ENCODE measurements at places on chromosomes 13 and 19.

DNA sequence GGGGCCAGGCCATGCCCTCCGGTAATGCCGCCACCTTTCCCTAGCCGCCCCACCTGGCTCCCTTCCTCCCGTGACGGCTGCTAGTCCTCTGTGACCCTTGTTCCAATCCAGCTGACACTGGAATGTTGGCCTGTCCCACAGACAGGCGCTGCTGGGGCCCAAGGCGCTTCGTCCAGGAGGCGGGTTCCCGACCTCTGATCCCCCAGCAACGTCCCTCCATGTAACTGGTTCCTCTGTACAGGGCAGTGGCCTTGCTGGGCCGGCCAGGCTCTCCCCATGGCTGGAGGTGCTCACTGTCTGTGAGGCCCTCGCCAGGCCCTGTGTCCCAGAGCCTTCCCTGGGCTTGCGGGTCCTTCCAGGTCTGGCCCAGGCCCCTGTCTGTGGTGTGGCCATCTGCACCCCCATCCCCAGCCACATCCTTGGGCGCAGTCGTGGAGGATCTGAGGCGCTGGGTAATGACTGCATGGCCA lies 6.8 kb upstream of the GRIN3B start:
- DNase-seq: no peak

DNA sequence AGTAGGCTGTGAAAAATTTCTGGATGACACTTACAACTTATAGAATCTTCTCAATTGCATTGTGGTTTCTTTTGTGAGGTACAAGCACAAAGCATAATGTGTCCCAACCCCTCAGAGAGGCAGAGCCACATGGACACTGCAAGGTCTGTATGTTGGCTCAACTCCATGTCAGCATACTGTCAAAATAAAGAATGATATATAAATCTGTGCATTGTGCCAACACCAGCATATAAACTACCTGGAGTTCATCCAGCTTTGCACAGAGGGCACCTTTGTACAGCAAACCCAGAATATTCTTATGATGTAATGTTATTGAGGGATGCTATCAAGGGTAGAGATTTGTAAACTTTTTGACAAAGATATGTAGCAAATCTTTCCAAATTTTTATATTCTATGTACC lies 1065.8 kb upstream of the MIR17HG start:
- no peak for DNase-seq

- DNase-seq: peak; percentile 69
Observed at GRCh38 chr19:7494416-7495098, 5.7 kb upstream of the PEX11G start.

- no peak for DNase-seq
Observed at GRCh38 chr13:20749377-20749776, 24.4 kb downstream of the EEF1AKMT1 start.

- DNase-seq: no peak
Observed at GRCh38 chr13:40333226-40333625, 333.2 kb downstream of the FOXO1 start.

DNA sequence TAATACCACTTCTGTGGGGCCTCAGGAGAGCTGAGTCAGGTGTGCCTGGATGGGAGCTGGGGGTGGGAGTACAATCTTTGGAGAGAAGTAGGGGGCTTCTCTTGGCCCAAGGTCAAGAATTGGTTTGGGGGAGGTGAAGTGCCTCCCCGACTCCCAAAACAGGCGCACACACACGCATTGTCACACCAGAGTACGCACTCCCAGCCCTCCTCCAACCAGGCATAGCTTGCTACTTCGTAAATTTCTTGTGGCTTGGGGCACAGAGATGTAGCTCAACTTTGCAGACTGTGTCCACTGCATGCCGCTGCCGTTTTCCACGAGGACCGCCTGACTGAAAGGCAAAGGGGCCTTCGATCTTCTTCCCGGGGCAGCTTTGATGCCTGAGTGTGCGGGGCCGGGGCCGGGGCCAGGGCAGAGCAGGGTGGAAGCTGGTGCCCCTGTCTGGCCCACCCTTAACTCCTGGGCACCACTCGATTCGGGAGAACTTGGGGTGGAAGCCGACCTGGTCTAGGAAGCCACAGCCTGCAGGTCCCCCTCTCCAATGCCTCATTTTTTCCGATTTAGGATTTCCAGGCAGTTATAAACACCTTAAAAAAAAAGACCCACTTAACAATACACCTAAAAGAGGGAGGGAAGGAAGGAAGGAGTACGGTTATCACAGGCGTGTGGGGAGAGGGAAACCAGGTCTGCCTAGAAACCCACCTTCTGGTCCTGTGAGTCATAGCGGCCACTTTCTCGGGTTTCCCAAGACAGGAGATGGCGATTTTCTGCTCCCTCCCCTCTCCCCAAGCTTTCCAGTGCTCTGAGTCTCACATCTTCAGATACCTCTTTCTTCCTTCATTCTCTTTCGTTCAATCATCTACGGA lies 5.8 kb upstream of the TSHZ3 start:
- no peak for DNase-seq

DNA sequence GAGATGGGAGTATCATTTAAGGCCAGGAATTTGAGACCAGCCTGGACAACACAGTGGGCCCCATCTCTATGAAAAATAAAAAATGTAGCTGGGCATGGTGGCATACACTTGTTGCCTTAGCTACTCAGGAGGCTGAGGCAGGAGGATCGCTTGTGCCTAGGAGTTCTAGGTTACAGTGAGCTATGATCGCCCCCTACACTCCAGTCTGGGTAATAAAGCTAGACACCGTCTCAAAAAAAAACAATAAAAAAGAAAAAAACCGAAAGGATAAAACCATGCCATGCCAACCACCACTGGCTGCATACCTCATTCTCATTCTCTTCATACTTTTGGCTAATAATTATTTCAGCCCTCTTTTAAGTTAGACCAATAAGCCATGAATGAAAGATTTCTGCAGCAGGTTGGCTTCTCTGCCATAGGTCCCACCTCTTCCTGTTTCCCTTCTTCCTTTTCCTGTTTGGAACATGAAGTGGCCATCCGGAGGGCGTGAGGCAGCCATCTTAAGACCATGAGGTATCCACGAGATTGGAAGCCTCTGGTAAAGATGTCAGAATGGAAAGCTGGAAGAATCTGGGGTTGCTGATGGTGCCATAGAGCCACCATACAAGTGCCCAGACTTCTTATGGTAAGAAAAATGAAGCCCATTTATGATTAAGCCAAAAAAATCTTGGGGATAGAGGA lies 171.3 kb downstream of the CACNA1A start:
- DNase-seq: no peak

GRCh38 chr19:35461060-35461459 lies 13.0 kb downstream of the FFAR2 start:
- no peak for DNase-seq

- DNase-seq: peak; percentile 80
Observed at GRCh38 chr19:38663957-38664502, 16.6 kb downstream of the ACTN4 start.

- DNase-seq: peak; percentile 7
Observed at GRCh38 chr19:47190167-47190727, 40.8 kb downstream of the BBC3 start.

GRCh38 chr13:99980824-99981734 lies 505 bp upstream of the ZIC2 start:
- DNase-seq: no peak

DNA sequence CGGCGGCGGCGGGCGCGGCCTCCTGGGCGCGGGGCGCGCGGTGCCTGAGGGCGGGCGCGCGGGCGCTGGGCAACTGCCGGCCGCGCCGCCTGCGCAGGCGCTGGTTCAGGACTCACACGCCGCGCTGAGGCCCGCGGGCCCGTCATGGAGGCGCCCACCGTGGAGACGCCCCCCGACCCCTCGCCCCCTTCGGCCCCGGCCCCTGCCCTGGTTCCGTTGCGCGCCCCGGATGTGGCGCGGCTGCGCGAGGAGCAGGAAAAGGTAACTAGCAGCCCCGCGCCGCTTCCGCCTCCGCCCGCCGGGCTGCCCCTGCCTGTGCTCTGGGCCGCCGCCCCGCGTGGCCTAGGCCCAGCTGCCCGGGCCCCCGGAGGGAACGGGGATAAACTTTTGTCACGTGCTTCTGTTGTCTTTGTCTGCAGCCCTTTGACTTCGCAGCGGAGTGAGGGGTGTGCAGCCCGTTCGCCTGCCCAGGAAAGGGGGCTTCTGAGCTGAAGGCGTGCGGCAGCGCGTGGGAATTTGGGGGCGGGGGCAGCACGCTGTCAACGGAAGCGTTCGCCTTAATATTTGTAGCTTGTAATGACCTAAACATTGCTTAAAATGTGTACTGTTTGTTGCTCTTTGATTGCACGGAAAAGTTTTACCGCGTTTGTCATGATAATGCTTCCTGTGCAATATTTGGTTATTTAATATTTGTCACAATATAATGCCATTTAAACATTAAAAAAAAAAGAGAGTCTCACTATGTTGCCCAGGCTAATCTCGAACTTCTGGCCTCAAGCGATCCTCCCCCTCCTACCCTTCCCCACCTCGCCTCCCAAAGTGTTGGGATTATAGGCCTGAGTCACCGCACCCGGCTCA lies 594 bp downstream of the URI1 start:
- peak; percentile 21 for DNase-seq

DNA sequence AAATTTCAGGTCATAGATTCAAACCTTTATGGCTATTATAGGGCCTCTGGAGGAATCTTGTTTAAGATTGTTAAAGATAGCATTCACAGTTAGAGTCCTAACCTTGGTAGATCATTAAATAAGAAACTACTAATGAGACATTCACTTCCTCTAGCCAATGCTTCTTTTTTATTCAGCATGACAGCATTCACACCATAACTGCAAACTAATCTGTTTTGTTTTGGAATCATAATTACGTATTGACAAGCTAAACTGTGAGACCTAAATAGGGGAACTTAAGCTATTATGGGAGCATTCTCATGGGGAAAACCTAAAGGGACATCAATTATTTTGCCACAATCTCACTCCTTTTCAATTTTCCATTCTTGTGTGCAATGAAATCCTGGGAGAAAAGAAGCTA lies 653.8 kb downstream of the PCDH9 start:
- DNase-seq: no peak

GRCh38 chr13:112752711-112753541 lies 63.1 kb downstream of the ATP11A start:
- no peak for DNase-seq

DNA sequence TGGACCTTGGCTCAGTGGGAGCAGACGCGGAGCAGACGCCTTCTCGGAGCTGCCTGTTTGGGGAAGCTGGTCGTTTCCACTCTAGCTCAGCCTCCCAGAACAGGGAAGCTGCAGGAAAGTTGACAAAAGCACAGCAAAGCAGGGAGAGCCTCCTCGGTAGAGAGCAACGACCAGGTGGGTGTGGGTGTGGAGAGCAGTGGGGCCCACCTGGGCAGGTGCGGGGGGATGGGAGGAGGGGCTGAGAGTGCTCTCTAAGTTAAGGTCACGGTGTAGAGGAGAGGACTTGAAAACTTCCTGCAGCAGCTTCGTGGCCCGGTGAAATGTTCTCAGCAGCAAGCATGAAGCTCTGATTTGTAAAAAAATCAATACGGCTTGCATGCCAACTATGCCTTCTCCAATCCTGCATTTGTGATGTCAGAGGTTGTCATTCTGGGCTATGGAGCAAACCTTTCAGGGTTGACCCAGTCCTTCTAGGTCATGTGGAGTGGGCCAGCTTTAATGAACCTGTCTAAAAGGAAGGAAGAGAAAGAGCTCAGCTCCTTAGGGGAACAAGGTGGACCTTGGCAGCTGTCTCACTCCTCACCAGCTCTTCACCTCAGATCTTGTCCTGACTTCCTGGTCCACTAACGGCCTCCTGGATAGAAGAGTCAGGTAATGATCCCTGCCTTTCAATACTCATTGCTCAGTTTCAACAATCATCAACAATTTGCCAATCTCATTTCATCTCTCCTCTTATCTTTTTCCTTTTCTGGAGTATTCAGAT lies 85.8 kb upstream of the UBL3 start:
- no peak for DNase-seq

- no peak for DNase-seq
Observed at GRCh38 chr19:30920222-30920621, 429.0 kb downstream of the TSHZ3 start.

GRCh38 chr19:19329126-19329525 lies 8.5 kb downstream of the MAU2 start:
- no peak for DNase-seq

GRCh38 chr13:88887045-88887662 lies 1216.0 kb downstream of the SLITRK5 start:
- no peak for DNase-seq

- DNase-seq: no peak
Observed at GRCh38 chr13:89746554-89746953, 1600.9 kb upstream of the MIR17HG start.

DNA sequence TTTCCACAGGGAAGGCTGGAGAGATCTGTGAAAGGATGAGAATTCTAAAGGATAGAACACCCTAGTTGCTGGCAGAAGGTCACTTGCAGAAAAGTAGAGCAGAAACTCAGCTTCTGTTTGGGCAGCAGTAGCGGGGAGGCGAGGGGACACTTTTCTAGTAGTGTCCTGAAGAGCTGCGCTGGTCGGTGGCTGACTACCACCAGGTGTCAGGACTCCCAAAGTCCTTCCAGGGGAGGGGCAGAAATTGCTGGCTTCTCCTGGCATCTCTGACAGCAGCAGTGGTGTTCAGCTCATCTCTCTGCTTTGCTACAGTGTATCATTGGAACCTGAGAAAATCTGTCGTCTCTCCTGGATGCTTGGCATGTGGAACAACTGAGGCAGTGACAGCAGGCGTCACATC lies 120.9 kb downstream of the ZDHHC20 start:
- DNase-seq: no peak

DNA sequence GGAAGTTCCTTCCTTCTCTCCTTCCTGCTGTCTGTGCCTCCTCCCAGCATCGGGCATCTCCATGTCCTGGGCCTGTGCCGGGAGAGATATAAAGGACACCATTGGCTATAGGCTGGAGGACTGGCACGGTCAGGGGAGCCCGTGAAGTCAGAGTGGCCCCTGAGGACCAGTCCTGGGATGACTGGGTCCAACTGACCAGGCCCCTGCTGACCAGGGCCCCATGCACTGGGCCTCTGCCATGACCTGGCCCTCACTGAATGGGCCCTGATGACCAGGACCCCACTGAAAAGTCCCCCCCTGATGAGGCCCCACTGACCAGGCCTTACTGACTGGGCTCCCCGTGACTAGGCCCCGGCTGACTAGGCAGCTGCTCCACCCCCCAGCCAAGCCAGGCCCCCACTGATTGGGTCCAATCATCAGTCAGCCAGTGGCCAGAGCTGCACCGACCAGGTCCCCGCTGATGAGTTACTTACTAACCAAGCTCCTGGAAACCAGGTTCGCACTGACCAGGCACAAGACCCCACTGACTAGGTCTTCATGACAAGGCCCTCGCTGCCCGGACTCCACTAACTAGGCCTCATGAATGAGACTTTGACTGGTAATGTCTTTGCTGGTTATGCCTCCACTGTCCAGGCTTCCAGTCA lies 20.0 kb upstream of the ZNF14 start:
- DNase-seq: no peak

GRCh38 chr19:37914908-37915307 lies 7.9 kb downstream of the SIPA1L3 start:
- DNase-seq: no peak

DNA sequence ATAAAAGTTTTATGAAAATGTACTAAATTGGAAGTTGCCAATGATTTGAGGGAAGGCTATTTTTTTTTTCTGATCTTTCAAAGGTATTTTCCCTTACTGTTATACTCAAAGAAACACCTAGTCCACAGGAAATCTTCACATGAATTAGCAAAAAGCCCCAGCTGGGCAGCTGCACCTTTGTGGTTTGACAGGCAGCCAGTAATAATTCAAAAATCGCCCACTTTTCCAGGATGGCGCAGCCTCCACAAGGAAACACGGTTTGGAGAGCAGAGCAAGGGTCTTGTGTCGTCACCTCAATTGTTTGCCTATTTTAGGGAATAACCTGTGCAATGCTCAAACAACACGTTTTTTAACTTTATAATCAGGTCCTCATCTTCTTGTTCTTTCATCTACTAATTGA lies 324.9 kb upstream of the GPC6 start:
- no peak for DNase-seq

- DNase-seq: no peak
Observed at GRCh38 chr13:69959046-69959445, 148.6 kb upstream of the ATXN8OS start.

- DNase-seq: no peak
Observed at GRCh38 chr13:37870895-37871550, 1.5 kb upstream of the TRPC4 start.

Measured in gastrocnemius medialis (tissue), 4 donors.